Epithelial cell of prostate (primary cell): ENCODE measurements at places on chromosomes 12 and 14.

- no peak for DNase-seq
Observed at GRCh38 chr12:39440781-39441180, 2.1 kb downstream of the KIF21A start.

DNA sequence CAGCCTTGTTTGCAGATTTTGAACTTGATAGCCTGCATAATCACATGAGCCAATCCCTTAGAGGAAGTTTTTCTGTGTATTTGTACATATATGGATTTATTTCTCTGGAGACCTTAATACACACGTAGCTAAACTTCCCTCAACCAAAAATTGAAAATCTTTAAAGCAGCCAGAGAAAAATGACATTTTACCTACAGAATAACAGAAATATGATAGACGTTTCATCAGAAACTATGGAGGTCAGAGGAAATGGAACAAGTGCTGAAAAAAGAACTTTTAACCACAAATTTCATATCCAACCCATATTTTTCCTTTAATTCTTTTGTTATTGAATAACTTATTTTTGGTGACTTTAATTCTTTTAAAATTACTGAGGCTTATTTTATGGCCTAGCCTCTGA, 177.7 kb downstream of the CCDC91 start:
- DNase-seq, result no peak

- peak; percentile 39 for DNase-seq
Observed at GRCh38 chr14:67622675-67623074, 3.0 kb downstream of the ARG2 start.

GRCh38 chr14:98167705-98168104, 1104.3 kb downstream of the BCL11B start:
- no peak for DNase-seq

DNA sequence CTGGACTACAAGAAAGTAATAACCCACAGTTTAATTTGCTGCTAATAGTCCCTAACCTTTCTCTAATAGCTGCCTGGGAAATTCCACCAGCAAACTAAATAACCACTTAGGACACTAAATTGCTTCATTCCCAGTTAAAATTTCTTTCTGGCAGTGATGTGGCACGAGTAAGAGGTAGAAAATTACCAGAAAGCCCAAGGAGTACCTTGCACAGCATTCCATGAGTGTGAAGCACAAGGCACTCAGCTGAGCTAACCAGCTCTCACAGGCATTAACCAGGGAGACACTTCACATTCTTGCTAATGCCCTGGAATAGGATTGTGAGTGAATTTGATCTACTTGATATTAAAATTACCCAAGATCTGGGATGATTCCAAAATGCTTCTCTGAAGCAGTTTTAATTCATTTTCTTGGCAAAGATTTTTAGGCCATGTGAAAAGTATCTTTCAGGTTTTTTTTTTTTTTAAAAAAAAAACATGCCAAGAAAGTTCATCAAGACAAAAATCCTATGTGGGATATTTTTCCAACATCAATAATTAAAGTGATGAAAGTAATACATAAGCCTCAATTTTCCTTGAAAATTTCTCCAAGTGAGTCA, 29.5 kb downstream of the TSPAN8 start:
- DNase-seq, result no peak

DNA sequence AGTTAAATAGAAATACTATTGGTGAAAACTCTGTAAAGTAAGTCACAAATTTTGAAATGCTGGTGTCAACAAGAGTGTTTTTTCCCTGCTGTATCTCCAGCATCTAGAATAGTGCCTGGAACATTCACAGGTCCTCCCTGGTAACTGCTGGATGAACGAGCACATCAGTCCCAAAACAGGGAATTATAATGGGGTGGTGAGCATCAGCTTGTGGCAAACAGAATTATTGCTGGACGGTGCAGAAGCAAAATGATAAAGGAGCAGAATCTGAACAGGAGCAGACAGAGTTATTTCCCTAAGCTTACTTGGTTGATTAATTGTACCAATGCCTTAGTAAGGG, 129.9 kb downstream of the GRIP1 start:
- no peak for DNase-seq

DNA sequence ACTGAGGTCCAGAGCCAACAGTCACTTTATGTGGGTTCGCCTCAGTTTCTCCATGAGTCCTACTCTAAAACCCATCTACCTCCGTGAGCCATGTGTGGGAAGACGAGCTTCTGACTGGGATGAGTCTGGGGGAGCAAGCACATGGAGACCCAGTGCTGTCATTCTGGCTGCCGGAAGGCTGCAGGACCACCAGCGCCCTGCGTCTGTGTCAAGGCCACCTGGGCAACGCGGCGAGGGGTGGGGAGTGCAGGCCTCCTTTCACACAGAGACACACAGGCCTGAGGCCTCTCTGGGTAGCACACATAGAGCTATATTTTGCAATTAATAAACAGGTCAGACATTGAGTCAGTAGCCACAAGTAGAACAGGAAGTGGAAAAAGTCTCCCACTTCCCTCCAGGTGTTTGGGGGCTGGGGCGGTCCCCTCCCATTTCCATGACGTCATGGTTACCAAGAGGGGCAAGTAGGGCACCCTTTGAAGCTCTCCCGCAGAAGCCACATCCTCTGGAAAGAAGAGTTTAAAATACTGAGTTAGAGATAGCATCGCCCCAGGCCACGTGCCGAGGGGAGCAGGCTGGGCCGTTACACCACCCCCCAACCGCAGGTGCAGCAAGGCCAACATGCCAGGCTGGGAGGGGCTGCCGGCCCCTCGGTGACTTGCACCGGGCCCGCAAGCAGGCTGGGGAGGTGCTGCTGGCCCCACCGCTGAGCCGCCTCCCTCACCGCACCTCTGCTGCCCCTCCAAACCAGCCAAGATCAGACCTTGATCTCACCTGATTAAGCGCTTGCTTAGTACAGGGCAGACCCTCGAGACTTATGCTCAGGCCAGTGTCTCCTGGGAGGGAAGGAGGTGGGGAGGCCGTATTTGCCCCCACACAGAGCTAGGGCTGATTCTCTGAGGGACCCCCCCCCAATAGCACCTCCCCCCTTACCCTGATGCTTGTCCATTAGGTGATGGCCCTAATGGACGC, 32.7 kb downstream of the DAD1 start:
- peak; percentile 81 for DNase-seq

- no peak for DNase-seq
Observed at GRCh38 chr12:89523843-89524540, 604 bp downstream of the GALNT4 start.

- no peak for DNase-seq
Observed at GRCh38 chr12:51326698-51327439, 2.9 kb upstream of the BIN2 start.

DNA sequence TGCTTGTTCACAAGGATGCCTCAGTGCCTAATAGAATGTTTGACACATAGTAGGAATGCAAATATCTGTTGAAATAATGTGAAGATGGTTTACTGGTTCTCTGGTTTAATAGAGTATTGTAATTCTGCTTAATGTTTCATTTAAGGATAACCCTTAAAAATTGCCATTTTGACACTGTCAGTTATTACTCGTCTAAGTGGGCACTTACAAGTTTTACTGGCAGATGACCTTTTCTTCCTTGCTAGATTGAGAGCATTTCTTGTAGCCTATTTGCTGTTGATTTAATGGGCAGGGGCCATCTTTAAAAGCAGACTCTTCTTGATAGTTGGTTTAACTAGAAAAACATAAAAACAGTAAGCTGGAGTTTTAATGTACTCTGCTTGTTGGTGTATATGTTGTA, 1.9 kb downstream of the TMEM263 start:
- no peak for DNase-seq

DNA sequence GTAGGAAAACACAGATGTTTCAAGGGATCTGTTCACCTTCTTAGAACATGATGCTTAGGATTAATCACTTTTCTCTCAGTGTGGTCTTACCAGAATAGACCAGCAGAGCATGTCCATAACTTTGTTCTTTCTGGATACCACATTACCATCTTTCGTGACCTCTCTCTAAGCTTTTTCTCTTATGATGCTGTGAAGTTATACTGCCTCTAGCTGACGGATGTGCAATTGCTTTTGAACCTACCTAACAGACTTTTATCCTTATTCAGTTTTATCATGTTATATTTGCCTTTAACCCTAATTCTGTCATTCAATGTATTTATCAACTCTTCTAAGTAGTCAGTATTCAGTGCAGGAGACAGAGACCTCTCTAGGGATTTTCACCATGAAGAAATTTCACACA, 246.7 kb downstream of the DACT1 start:
- no peak for DNase-seq

DNA sequence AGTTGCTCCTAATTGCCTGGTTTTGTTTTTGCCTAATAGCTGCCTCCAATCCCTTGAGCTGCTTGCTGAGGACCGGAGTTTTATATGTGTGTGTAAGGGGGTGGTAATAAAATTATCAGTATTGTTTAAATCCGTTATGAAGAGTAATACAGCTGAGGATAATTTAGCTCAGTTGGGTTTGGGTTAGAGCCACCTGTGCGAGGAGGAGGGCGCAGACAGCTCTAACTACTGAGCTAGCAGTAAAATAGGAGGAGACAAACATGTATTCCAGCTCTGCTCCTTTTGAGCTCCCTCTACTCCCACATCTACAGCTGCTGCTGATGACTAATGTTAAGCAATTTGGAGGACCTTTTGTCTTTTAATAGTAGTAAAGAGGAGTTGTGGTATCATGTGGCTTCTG, 61.5 kb downstream of the SPATS2 start:
- DNase-seq, result no peak

GRCh38 chr12:66694666-66695613, 16.1 kb upstream of the GRIP1 start:
- no peak for DNase-seq
